ENCODE measurements at places on chromosomes 6 and 20. TPM values are rescaled to one million over a fixed set of nuclear protein-coding genes. Genes with fewer than 3 reads are reported as not detected.

Gene KCNK15
- total RNA-seq: not detected

Gene HDGFL1
- total RNA-seq: not detected

Gene ZFP57
- not detected for total RNA-seq

Gene PKIG
- total RNA-seq: 19.2 TPM

Gene SLPI
- not detected for total RNA-seq

Gene BPHL
- 4.6 TPM for total RNA-seq

Gene HLA-DMA
- total RNA-seq: 3.4 TPM

Gene KCNK17
- not detected for total RNA-seq

Gene CRIP3
- total RNA-seq: not detected

Gene SEC63
- 4.0 TPM for total RNA-seq

Gene WFDC2
- not detected for total RNA-seq

Gene GPR6
- total RNA-seq: not detected

Gene MACROD2
- 1.2 TPM for total RNA-seq

Gene EYS
- 0.87 TPM for total RNA-seq

Gene AFDN
- total RNA-seq: 47.6 TPM

Gene CTSA
- 84.1 TPM for total RNA-seq

Gene SLC4A11
- total RNA-seq: 1.1 TPM

Gene MANEA
- total RNA-seq: 11.5 TPM

Gene BEND3
- 6.6 TPM for total RNA-seq

Gene BNIP5
- total RNA-seq: not detected

Gene CTAGE9
- total RNA-seq: not detected

Gene OTOR
- total RNA-seq: not detected

Gene HEBP2
- 35.0 TPM for total RNA-seq

Gene ANGPT4
- 0.02 TPM for total RNA-seq

Gene TP53TG5
- total RNA-seq: not detected

Gene ADGRF5
- 2.9 TPM for total RNA-seq

Gene RTN4IP1
- 11.3 TPM for total RNA-seq

Gene C20orf141
- total RNA-seq: 0.50 TPM

Gene CLIC5
- not detected for total RNA-seq

Gene ZC3H12D
- total RNA-seq: 0.16 TPM

Gene MAFB
- not detected for total RNA-seq

Gene TCF21
- 0.03 TPM for total RNA-seq
